D341Med (cell line): ENCODE measurements at places on chromosomes 11 and 22.
A peak's percentile ranks its signal among the peaks of the same experiment; 100 is the strongest.

DNA sequence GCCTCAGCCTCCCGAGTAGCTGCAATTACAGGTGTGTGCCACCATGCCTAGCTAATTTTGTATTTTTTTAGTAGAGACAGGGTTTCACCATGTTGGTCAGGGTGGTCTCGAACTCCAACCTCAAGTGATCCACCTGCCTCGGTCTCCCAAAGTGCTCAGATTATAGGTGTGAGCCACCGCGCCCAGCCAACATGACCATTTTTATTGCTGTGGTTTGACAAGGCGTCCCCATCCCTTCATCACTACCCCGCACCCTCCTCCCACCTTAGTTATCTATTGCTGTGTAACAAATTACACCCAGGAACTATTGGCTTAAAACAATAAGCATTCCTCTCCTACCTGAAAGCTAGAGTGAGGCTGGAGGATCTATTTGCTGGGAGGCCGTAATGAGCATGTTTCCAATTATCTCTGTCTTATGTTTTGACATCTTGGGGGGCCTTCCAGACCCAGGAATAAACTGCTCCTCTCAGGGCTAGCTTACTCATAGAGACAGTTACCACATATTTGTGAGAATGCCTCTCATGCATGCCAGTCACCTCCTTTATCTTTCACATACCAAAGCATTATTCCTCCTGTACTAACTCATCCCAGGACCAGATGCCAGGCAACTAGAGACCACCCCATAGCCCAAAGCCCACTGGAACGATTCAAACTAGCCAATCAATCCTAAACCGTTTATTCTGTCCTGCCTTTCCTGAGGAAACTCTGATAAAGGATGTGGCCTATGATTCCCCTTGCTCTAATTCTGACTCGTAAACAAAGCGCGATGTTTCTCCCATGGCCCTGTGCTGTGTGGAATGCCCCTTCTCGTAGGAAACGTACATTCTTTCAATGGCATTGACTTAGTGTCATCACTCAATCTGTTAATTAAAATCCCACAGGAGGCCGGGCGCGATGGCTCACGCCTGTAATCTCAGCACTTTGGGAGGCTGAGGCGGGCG is 19.4 kb downstream of the SNU13 start:
- no peak for DNase-seq

GRCh38 chr11:74615988-74616387 is 23.6 kb downstream of the POLD3 start:
- no peak for DNase-seq

- peak; percentile 91 for DNase-seq
These were observed 6.0 kb upstream of the ACR start for GRCh38 chr22:50731811-50732624.

GRCh38 chr11:62324731-62325556 is 12.3 kb upstream of the ASRGL1 start:
- DNase-seq, result peak; percentile 79

GRCh38 chr11:95563173-95563572 is 226.4 kb downstream of the FAM76B start:
- DNase-seq, result no peak

DNA sequence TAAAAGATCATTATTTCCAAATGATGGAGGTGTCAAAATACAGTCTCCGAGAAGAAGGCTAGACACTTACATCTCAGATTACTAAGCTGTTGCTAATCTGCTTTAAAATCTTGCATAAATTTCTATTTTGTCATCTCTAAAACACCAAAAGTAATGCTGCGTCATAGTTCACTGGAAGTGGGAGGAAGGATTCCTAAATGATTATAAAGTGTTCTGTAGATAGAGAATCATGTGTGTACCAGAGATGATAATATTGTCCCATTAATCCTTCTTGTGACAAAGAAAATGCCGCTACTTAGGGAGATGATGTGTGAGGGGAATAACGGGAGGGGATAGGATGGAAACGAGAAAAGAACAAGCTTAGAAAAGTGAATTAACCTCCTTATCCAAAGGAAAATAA is 268.6 kb downstream of the JRKL start:
- no peak for DNase-seq

DNA sequence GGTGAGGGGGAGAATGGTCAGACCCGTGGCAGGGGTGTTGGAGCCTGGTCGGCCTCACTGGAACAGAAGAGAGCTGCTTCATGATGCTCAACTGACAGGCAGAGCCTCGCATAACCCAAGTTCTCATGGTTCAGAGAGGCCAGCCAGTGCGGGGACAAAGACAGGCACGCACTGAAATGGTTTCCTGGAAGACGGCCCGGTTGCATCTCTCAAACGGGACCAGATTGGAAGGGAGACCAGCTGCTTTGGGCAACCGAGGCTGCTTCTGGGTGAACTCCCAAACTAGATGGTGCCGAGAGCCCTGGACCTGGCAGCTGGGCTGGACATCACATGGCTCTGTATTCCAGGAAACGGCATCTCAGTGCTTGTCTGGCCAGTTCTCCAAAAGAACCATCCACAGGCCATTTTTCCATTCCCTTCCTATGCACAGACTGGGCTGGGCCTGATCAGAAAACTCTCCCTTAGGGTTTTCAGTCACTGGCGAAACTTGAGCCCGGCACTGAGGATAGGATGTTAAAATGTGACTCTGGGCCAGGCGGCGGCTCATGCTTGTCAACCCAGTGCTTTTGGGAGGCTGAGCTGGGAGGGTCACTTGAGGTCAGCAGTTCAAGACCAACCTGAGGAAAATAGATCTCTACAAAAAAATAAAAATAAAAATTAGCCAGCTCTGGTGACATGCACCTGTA is 80.1 kb upstream of the PRODH start:
- no peak for DNase-seq

DNA sequence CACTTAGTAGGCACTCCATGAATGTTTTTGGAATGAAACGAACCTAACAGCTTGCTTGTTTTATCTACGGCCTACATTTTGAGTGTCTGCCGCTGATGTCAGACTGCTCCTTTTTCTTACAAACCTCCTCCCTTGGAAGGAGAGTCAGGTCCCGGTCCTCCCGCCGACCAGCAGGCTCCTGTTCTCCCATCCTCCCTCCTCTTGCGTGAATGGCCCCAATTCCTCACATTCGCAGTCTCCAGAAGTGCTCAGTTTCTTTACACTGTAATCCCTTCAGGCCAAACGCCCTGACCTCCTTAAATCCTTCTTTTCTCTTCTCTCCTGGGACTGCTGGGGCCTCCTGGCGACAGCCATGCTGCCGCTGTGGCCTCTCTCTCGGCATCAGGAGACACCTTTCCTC is 82.6 kb upstream of the CSNK2A3 start:
- DNase-seq, result no peak

GRCh38 chr11:119522609-119523008 is 99.6 kb upstream of the THY1 start:
- DNase-seq, result no peak

DNA sequence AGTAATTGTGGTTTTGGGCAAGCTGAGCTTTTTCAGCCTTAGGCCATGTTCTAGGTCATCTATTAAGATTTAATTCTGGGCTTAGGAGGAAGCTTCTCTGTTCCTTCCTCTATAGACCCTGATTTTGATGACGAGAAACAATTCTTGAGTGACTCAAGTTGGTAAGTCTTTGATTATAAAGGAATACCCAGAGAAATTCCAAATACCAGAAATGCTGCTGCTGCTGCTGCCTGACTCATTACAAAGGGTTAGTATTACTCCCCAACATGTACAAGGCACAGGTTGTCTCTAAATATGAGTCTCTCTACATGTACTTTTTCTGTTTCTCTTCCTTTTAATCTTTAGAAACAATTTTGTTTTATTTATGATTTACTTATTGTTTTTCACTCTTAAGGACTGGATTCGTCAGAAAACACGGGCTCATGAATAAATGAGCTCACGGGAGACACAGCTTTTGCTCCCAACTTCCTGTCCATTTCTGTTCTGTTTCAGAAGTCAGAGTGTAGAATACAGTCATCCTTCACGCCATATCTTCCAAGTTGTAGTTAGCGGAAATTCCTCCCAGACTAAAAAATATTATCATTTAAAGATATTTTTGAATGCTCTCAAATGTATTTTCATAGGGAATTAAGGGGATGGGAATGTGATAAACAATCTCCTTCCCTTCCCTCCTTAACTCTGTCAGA is 31.8 kb upstream of the RBMXL2 start:
- no peak for DNase-seq

DNA sequence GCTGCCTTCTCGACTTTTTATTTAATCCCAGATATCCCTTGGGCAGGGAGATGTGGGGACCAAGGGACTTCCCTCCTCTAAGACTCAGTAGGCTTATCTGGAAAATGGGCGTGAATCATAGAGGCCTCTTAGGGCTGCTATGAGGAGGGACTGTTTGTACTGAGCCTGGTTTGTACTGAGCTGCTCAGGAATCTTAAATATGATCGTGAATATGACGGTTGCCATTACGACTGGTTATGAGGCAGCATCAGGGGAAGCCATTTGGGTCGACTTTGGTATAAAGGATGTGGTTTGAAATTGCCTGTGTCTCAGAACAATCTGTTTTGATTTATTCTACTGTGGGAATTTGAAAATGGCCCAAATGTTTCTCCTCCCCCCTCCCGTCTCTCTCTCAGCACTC is 20.6 kb downstream of the TSPAN18 start:
- no peak for DNase-seq

DNA sequence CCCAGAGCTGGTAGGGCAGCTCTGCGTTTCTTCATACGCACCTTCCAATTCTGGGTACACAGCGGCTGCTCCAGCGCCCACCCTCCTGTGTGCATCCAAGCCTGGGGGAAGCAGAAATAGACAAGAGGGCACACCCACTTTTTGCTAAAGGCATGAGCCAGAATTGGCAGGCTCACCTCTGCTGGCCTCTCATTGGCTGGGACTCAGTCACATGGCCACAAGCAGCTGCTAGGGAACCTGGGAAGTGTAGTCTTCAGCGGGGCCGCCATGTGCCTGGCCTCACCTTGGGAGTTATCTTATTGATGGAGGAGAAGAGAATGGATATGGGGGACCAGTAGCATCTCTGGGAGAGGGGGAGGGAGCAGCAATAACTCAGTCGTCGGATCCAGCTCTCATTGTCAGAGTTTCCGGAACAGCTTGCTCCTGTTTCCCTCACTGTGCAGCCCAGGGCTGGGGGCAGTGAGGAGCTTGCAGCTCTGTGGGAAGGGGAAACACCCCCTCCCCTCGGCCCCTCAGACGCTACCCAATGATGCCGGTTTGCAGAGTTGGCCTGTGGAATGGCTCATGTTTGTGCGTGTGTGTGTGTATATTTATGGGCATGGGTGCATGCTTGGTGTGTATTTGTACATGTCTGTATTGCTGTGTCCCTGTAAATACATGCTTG is 11.8 kb upstream of the MIEF1 start:
- DNase-seq, result peak; percentile 93

- peak; percentile 79 for DNase-seq
These were observed 7.0 kb downstream of the C11orf86 start for GRCh38 chr11:66981976-66982578.

- no peak for DNase-seq
These were observed 293.2 kb downstream of the NELL1 start for GRCh38 chr11:20962581-20962980.

GRCh38 chr11:88404391-88404790 is 66.9 kb upstream of the CTSC start:
- no peak for DNase-seq

- no peak for DNase-seq
These were observed 27.9 kb upstream of the PAK1 start for GRCh38 chr11:77501758-77502157.

DNA sequence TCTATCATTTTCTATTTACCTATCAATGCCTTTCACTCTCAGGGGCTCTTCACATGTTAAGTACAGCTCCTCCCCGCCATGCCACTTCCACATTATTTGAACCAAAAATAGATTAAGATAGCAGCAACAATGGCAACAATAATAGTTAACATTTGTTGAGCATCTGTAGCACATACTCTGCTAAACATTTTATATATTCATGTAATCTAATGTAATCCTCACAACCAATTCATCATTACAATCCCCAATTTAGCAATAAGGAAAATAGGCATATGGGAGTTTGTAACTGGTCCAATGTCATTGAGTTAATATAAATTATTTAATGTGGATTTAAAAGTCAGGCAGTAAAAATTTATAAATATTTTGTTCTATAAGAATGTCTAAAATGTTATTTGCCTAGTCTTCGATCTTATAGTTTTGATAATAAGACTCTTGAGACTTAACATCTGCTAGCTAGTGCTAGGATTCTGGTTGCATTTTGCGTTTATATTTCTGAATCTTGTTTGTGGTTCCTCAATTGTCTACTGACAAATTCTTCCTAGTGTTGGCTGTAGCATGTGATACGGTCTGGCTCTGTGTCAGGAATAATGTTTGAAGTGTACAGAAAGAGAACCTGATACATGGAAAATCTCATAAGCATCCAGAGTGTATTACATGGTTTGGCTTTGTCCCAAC is 621.5 kb upstream of the LUZP2 start:
- DNase-seq, result no peak

GRCh38 chr11:65293909-65294381 is 20.7 kb upstream of the CDC42EP2 start:
- no peak for DNase-seq

- no peak for DNase-seq
These were observed 70.9 kb downstream of the CCDC34 start for GRCh38 chr11:27291954-27292636.

DNA sequence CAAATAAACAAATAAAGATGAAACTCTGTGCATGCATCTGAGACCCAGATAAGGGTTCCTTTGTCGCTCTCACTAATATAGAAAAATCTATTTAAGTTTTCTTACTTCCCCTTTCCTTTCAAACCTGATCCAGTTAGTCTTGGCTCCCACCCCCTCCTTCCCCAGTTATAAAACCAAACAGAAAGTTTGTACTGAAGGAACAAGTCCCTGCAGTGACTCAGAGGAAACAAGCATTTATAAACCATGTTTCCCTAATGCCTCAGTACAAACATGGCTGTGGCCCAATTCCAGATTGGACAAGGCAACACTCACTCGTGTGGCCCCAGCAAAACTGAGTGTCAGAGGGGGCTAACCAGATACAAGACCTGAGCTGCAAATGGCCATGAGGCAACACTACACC is 65.5 kb upstream of the ARHGAP20 start:
- no peak for DNase-seq

DNA sequence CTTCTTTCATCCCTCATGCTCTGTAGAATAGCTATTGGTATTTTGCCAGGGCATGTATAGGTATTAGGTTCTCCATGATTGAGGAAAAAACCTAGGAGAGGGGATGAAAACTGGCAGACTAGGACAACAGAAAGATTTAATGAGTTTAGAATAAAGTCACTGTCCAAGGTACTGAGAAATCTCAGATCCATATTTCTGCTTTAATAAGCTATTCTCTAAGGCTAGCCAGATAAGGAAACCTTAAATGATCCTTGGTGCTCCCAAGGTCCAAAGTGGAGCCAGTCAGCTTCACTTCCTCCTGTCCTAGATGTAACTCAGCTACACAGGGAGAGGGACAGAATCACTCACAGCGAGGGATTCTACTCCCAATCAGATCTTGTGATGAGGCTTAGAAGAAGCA is 13.7 kb upstream of the CSNK2A3 start:
- no peak for DNase-seq

- DNase-seq, result peak; percentile 27
These were observed 2.4 kb downstream of the UCP2 start for GRCh38 chr11:73980001-73980961.

- no peak for DNase-seq
These were observed 50.6 kb downstream of the LGR4 start for GRCh38 chr11:27421819-27422494.

GRCh38 chr11:94519478-94520084 is 7.3 kb downstream of the C11orf97 start:
- DNase-seq, result no peak

GRCh38 chr11:124983674-124984511 is 29.9 kb downstream of the CCDC15 start:
- peak; percentile 15 for DNase-seq
